Fibroblast of villous mesenchyme (primary cell): ENCODE measurements at places on chromosomes 16 and 17. TPM values are rescaled to one million over a fixed set of nuclear protein-coding genes. Genes with fewer than 3 reads are reported as not detected.

DNA sequence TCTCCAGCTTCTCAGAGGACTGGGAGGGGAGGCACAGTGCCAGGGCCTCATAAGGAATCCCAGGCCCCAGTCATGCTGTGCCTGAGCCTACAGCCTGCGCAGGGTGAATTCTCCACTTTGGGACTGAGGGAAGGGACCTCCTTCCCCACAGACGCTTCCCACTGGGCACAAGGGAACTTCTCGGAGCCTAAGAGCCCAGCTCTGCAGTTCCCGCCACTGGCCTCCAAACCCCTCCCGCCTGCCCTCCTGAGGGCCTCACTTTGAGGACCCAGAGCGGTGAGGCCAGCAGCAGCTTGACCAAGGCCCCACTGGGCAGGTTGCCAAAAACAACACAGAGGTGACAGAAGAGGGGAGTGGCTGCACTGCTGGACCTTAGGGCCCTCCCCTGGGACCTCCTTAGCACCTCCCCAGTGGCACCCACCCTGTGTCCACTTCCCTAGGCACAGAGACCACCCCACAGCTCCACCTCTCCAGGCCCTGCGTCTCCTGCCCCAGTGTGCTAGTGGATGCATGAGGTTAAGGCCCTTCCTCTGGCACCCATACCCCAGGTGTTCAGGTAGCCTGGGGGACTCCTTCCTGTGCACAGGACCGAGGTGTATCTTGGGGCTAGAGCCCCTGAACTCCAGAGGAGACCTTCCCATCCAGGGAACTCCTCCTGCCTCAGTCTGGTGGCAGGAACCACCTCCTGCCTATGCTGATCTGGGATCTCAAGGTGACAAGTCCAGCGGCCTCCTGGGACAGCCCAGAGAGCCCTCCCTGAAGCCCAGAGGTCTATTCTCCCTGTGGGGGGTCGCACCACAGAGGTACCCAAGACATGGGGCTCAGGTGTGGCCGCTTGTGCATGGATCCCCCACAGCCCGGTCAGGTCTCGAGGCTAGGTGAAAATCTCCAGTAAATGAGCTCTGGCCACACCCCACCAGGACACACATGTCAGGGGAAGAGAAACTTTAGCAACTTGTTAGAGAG, 3.4 kb downstream of the CASKIN2 start:
- DNase-seq: no peak

RPGRIP1L gene
- 12.6 and 22.0 TPM in 2 replicates for total RNA-seq

DNA sequence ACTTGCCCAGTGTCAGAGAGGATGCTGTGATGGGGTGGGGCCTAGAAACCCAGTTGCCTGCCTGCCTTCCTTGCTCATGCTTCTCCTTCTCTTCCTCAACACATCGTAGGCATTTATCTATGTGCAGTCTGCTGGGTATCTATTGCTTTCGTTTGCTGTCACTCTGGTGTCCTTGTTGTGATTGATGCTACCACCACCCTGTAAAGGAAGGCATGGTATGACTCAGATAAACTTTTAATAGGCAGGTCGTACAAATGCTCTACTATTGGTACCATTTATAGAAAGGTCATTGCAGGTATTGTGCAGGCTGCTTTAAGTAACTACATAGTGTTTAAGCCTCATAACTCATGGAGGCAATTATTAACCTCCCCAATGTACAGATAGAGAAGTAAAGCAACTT, 368.9 kb downstream of the UTP18 start:
- DNase-seq: no peak

KRT14 gene
- total RNA-seq: not detected in 2 replicates

- no peak for DNase-seq
These were observed 70.6 kb upstream of the CLEC3A start for GRCh38 chr16:77951788-77952187.

DNA sequence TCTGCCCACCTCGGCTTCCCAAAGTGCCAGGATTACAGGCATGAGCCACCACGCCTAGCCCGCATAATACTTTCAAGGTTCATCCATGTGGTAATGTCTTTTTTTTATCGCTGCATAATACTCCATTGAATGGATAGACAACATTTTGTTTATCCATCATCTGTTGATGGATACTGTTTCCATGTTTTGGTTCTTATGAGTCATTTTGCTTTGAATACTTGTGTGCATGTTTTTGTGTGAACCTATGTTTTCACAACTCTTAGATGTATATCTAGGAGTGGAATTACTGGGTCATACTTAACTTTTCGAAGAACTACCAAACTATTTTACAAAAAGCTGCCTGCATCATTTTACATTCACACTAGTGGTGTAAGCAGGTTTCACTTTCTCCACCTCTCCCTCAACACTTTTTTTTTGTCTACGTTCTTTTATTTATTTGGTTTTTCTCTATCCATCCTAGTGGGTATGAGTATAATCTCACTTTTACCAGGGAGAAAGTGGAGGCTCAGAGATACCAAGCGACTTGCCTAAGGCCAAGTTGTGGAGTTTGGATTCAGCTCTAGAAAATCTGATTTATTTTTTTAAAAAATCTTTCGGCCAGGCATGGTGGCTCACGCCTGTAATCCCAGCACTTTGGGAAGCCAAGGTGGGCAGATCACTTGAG, 151.2 kb downstream of the CMIP start:
- peak; percentile 52 for DNase-seq

GRCh38 chr16:81327011-81327410, 12.2 kb downstream of the GAN start:
- DNase-seq: no peak

DNA sequence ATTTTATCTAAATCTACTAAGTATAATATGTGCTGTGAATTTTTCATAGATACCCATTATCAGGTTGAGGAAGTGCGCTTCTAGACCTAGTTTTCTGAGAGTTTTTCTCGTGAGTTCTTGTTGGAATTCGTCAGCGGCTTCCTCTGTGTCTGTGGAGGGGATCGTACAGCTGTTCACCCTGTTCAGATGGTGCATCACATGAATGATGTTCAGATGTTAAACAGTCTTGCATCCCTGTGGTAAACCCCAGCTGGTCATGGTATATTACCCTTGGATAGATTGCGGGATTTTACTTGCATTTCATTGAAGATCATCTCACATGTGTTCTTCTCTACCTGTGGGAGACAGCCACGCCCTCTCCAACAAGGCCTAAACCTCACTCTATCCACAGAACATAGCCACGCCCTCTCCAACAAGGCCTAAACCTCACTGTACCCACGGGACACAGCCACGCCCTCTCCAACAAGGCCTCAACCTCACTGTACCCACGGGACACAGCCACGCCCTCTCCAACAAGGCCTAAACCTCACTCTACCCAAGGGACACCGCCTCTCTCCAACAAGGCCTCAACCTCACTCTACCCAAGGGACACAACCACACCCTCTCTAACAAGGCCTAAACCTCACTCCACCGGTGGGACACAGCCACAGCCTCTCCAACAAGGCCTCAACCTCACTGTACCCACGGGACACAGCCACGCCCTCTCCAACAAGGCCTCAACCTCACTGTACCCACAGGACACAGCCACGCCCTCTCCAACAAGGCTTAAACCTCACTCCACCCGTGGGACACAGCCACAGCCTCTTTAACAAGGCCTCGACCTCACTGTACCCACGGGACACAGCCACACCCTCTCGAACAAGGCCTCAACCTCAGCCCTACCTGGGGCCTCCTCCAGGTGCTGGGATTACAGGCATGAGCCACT, 180.2 kb upstream of the CHMP6 start:
- DNase-seq: no peak
